Activated CD8-positive, alpha-beta memory T cell treated with anti-CD3 and anti-CD28 coated beads for 24 hours (primary cell): ENCODE measurements at places on chromosomes 3 and 15.

DNA sequence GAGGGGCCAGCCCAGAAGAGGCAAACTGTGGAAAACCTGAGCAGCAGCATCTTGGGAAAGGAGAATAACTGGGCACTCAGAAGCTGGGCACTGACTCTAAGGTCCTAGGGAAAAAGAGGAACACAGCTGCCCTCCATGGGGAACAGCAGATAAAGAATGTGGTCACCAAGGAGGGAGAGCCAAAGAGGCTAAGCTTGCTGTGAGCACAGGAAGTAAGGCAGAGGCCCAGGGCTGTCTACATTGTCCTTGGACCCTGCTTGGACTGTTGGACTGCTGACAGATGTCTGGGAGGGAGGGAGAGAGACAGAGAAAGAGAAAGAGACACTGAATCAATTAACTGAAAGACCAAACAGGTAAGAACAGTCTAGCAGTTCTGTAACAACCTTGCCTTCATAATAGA lies 4.5 kb upstream of the MNS1 start:
- no peak for DNase-seq

GRCh38 chr3:150739877-150740645 lies 22.9 kb downstream of the SIAH2 start:
- no peak for DNase-seq

DNA sequence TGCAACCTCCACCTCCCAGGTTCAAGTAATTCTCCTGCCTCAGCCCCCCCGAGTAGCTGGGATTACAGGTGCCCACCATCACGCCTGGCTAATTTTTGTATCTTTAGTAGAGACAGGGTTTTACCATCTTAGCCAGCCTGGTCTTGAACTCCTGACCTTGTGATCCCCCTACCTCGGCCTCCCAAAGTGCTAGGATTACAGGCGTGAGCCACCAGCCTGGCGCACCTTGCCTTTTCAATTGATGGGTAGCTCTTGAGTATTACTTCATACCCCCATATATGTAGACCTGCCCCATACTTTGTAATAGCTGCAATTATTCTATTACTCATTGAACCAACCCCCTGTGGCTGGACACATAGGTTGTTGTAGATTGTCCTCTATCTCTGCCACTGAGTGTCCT lies 101.3 kb downstream of the LRRK1 start:
- DNase-seq, result peak; percentile 4

DNA sequence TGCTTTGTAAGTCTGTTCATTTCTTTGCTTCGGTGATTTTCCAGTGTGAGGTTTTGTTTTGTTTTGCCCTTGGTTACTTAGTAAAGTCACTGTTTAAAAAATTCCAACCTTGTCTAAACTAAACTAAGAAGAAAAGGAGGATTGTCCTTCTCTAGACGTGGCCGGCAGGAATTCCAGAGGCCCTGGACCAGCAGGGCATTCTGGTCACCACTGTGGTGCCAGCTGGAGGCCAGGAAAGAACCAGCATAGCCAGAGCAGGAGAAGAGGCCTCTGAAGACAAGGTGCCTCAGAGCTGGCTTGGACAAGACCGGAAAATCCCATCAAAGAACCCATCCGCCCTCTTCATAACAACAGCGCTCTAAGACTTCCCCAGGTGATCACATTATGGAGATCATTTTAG lies 8.2 kb downstream of the PLOD2 start:
- DNase-seq, result no peak

DNA sequence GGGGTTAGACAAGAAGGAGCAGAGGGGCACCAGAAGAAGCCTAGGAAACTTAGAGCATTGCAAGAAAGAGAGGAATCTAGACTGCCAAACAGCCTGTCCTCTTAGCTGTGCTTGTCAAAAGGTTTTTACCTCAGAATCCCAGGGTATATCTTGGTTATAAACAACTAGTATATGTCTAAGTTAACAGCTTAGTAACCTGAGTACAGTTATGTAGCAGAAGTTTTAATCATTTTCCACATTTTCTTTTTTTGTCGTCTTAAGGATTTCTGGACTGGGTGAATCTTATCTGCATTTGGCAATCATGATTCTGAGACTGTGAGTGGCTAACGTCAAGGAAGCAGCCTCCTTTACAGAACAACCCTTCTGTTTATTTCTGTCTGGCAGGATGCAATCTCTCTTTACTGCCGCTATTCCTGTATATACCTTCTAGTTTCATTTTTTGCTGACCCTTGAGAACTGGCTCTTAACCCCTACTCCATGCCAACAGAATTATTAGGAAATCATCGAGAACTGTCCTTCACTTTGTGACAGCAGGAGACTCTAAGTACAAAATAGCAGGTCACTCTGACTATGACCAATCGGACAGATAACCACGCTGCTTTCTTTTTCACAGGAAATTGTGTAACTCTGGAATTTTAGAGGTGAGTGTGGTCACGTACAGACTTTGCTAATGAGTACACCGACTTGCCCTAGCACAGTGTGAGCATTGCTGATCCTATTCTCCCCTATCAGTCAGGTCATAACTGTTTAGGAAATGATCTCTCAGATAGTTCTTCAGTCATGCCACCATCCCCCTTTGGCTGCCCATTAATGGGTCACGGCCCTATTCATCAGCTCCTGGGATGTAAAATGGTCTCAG lies 3.3 kb upstream of the CP start:
- peak; percentile 61 for DNase-seq

DNA sequence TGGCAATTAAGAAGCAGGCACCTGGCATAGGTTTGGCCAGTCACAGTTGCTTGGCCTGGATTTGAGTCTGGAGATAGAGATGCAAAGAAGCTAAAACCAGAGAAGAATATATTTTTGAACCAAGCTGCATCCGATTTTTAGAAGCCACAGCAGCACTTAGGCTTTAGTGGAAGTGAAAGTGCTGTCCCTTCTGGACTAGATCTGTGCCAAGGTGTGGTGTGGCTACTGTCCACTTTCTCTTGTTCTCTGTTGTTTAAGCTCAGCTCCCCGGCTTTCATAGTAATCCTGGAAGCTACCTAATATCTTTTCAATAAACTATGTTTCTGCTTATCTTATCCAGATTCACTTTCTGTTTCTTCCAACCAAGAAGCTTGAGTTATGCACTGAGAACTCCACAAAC lies 183.4 kb upstream of the THRB start:
- DNase-seq, result no peak

DNA sequence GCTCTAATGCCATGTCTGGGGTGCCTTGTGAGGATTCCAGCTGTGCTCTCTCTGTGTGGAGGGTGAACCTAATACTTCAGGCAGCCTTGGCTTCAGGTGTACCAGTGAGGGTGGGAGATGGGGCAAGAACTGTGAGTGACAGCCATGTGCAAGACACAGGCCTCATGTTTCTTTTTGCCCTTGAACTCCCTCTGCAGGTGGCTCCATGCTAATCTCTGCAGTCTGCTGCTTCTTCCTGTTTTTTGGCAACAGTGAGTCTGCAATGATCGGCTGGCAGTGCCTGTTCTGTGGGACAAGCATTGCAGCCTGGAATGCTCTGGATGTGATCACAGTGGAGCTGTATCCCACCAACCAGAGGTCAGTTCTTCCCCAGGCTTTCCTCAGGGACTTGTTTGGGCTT lies 189.3 kb downstream of the SV2B start:
- DNase-seq, result no peak

DNA sequence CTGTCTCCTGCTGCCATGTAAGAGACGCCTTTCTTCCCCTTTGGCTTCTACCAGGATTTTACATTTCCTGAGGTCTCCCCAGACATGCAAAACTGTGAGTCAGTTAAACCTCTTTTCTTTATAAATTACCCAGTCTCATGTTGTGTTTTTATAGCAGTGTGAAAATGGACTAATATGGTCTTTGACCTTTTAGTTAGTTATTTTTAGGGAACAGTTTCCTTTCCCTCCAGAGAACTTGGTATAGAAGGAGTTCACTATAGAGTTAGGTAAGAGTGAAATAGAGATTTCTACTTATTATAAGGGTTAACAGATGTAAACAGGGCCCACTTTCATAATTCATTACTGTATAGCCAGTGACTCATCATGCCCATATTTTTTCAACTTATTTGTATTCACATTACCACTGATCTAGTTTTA lies 170.9 kb downstream of the UNC13C start:
- no peak for DNase-seq

DNA sequence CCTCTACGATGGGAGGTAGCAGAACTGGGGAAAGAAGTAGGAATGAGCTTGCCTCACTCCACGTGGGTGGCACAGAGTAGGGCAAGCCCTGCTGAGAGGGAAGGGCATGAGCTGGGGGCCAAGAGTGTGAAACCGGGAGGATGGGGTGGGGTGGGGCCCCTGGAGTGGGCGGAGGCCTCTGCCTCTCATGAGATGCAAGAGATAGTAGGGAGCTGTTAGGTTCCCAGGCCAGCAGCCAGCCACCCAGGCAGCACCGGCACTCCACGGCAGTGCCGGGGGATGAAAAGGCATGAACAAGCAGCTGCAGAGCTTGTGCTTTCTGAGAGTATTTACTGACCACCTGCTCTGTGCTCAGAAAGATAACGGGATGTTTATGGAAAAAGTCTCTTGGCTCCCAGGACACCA lies 24.4 kb upstream of the PLA2G4E start:
- DNase-seq, result no peak

GRCh38 chr3:184155644-184156521 lies 706 bp downstream of the DVL3 start:
- peak; percentile 78 for DNase-seq

- no peak for DNase-seq
These were observed 56.2 kb downstream of the GREM1 start for GRCh38 chr15:32774022-32774421.
